ENCODE measurements at places on chromosomes 7 and 10.

GRCh38 chr7:94575646-94576045 lies 66.0 kb downstream of the CASD1 start:
- DNase-seq: no peak

DNA sequence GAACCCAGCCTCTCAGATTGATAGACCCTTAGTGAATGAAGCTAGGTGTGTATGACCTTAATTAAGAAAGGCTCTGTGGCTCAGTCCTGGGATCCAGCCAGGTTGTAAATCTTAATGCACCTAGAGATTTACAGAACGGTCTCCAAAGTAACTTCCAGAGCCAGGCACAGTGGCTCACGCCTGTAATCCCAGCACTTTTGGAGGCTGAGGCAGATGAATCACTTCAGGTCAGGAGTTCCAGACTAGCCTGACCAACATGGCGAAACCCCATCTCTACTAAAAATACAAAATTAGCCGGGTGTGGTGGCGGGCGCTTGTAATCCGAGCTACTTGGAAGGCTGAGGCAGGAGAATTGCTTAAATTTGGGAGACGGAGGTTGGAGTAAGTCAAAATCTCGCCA lies 24.3 kb downstream of the CALHM2 start:
- no peak for DNase-seq

DNA sequence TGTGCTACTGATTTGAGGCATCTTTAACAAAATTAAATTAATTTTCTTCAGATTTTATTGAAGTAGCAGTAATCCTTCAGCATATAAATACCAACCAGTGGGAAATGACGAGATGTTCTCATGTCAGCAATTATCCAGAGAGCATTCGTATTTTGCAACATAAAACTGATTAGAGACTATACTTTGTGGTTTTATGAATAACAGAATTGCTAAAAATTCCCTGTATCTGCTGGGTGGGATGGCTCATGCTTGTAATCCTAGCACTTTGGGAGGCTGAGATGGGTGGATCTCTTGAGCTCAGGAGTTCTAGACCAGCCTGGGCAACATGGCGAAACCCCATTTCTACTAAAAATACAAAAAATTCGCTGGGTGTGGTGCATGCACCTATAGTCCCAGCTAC lies 56.9 kb downstream of the ATAD1 start:
- no peak for DNase-seq

GRCh38 chr7:21986096-21986495 lies 40.4 kb upstream of the CDCA7L start:
- DNase-seq: no peak

DNA sequence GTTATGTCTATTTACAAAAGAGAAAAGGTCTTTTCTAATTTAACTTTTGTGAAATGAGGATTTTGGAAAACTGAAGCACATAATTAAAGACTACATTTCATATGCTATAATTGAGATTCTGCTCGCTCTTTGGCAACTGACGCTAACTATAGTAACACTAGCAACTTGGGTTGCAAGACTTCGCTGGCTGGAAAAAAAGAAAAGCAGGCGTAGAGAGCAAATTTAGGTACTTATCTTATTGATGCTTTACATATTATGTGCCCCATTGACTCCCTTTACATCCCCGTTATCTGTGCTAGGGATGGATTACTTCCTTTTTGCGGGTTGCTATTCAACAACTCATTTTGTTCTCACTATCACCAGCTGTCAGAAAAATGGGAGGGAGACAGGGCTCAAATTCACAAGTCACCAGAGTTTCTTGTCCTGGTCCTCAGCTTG lies 10.5 kb downstream of the SEMA3C start:
- DNase-seq: no peak

GRCh38 chr7:107692501-107692900 lies 31.9 kb downstream of the SLC26A4 start:
- no peak for DNase-seq

DNA sequence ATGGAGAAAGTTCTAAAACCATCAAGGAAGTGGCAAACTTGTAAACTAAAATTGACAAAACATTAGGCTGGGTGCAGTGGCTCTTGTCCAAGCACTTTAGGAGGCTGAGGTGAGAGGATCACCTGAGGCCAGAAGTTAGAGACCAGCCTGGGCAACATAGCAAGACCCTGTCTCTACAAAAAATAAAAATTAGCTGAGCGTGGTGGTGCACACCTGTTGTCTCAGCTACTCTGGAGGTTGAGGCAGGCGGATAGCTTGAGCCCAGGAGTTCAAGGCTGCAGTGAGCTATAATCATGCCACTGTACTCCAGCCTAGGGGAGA lies 29.4 kb upstream of the HNRNPH3 start:
- no peak for DNase-seq

DNA sequence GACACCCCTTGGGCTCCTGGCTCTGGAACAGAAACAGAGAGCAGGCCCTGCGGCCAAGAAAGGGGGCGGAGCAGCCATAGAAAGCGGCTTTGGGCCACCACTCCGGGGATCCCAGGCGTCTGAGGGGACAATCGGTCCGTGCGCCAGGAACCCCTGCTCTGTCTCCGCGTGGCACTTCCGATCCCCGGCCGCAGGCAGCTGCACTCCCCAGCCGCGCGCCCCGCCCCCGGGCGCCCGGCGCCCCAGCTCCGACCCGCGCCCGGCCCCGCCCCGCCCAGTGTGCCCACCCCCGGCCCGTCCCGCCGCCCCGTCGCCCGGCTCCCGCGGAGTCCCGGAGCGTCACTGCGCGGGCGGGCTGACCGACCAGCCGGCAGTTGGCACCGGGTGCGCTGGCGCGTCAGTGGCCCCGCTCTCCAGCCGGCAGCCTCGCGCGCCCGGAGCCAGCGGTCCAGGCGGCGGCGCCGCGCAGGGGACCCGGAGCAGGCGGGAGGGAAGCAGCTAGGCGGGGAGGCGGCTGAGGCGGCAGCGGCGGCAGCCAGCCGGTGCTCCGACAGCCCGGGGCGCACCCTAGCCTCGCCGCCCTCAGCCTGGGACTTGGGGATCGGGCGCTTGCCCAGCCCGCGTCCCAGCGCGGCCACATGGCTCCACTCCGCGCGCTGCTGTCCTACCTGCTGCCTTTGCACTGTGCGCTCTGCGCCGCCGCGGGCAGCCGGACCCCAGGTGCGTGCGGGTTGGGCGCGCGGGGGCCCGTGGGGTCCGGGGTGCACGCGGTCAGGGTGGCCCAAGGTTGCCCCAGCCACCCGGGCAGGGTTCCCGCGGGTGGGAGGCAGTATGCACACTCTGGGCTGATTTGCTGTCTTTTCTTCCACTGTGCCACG lies at the start of gene ADAMTS14:
Gene ADAMTS14 (plus strand): TSS at position 342 of the 878 bp plus-strand sequence. CDS start 297 bp downstream, at position 639.
- peak; percentile 26 for DNase-seq

DNA sequence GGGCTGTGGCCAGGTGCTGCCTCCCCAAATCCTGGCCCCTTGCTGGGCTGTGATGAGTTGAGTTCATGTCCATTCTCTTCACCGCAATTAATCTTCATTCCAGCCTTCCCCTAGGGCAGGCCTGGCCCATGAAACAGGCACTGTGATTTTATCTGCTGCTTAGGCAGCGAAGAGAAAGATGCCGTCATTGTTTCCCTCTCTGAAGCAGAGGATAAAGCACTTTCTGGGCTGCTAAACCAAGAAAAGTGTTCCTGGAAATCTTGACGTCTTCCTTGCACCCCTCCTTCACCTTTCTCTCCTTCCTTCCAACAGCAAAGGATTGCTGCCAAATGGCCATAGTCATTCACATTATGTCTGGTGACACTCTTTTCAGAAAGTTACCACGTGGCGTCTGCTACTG lies 265.9 kb downstream of the ZEB1 start:
- DNase-seq: no peak

- DNase-seq: no peak
Observed at GRCh38 chr10:103077491-103078308, 115.4 kb downstream of the NT5C2 start.

DNA sequence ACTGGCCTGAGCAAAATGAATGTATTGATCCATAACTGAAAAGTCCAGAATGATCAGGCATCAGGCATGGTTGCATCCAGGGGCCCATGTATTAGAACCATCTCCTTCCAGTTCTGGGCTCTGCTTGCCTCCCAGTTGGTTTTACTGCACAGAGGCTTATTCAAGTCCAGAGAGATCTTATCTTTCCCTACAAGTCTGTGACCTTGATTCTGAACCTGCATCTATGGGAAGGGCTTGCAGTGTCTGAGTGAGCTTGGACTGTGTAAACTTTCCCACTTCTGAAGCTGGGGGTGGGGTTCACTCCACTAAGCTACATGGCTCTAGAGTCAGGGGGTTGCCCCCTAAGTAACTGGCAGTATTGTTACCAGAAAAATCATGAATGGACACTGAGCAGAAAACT lies 136.2 kb downstream of the TCF7L2 start:
- peak; percentile 43 for DNase-seq

GRCh38 chr10:22315455-22316285 lies 518 bp upstream of the COMMD3 start:
- peak; percentile 22 for DNase-seq

DNA sequence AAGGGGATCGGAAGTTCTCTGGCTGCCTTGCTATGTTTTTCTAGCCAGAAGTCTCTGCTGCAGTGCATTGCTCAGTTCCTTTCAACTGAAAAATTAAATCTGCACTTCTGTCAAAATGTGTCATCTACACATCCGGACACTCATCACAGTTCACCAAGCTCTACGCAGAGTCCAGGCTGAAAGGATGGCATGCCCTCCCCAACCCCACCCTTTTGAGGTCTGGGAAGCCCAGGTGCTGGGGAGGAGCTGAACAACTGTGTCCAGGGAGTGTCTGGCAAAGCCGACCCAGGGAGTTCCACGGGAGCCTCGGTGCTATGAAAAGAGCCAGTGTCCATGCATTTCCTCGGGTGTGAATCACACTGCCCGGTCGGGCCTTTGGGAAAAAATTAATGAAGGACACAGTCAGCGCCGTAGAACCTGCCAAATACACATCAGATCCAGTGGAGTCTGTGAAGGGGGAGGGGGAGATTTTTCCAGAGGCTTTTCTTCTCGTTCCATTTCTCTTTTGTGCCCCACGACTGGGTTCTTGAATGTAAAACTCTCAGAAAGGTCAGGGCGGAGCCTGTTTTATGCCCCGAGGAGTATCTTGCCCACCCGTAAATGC lies 757 bp upstream of the PALS2 start:
- peak; percentile 55 for DNase-seq

GRCh38 chr10:70352401-70353097 lies 29.9 kb downstream of the LRRC20 start:
- DNase-seq: no peak

GRCh38 chr10:124125305-124126116 lies 32.1 kb upstream of the CHST15 start:
- DNase-seq: peak; percentile 45

All from dermis blood vessel endothelial cell (primary cell).